ENCODE measurements at places on chromosomes 13 and 19.

DNA sequence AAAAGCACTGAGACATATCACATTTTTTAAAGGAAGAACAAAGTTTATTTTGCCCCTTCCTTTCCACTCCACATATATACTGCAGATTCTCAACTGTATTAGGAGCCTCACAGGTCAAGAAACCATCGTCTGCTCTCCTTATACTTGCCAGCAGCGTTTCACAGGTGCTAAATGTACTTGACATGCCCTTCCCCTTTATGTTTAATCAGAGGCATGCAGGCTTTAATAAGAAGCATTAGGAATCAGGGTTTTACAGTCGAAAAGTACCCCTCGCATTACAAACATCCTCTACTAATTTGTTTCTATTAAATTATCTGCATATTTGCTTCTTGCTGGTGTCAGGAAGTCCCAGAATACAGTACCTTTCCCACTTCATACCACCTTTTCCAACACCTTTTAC lies 3.7 kb upstream of the RAP2A start:
- peak; percentile 34 for DNase-seq

- no peak for DNase-seq
Measured at GRCh38 chr13:74919914-74920313, 562.1 kb downstream of the TBC1D4 start.

DNA sequence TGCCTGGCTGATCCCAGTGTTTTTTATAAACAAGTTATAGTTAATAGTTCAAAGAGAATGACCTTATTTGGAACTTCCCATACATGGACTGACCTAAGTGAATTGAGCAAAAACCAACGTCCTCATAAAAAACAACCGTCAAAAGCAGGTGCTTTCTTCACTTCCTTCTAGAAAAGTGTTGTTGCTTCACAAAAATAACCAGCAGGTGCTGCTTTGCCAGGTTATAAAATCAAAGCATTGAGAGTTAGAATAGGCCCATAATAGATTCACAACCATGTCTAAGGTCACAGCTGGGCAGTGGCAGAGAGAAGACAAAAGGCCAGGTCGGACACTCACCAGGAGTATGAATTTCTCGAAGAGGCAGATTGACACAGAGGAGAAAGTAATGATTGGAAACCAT lies 9.5 kb downstream of the RUBCNL start:
- no peak for DNase-seq

- DNase-seq, result no peak
Measured at GRCh38 chr13:24251525-24251924, 57.9 kb upstream of the C1QTNF9 start.

GRCh38 chr13:38967446-38967845 lies 23.2 kb downstream of the STOML3 start:
- DNase-seq, result no peak

DNA sequence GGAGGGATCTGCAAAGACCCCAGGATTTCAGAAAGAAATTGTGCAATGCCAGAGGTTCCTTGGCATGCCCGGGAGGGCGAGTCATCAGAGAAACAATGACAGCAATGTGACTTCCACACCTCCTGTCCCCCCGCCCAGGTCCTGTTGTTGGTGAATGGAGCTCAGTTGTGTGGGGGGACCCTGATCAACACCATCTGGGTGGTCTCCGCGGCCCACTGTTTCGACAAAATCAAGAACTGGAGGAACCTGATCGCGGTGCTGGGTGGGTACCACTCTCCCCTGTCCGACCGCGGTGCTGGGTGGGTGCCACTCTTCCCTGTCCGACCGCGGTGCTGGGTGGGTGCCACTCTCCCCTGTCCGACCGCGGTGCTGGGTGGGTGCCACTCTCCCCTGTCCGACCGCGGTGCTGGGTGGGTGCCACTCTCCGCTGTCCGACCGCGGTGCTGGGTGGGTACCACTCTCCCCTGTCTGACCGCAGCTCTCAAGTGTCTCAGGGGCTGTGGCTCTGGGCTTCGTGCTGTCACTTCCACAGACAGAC lies 5.2 kb upstream of the F10 start:
- DNase-seq, result no peak

DNA sequence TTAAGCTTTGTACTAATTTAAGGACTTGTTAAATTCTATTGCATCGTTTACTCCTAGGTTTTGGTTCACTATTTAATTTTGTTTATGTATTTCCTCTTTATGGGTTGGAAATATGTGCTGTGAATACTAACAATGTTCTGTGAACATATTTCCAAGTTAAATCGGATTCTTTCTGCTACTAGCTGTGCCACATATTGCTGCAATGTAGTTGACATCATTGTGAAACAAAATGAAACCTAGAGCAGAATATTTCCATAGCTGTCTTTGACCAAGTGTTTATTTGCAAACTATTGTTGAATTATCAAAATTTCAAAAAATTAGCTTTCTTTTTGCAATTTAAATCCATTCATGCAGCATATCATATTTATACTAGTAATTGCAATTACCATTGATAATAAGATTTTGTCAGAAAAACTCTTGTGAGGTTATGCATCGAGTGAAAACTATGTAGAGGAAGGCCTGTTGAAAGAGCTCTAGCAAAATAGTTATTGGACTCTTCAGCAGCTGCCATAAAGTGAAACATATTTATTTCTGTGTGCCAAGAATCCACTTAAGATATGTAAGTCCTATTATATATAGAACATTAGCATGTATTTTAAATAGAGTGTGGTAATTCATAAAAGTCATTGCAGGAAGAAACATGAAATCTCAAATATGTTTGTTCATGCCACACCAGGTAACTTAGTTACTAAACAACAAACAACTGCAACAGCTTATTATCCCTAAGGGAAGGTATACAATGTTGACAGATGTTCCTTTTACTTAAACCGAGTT lies 575.1 kb downstream of the SLITRK6 start:
- DNase-seq, result no peak

DNA sequence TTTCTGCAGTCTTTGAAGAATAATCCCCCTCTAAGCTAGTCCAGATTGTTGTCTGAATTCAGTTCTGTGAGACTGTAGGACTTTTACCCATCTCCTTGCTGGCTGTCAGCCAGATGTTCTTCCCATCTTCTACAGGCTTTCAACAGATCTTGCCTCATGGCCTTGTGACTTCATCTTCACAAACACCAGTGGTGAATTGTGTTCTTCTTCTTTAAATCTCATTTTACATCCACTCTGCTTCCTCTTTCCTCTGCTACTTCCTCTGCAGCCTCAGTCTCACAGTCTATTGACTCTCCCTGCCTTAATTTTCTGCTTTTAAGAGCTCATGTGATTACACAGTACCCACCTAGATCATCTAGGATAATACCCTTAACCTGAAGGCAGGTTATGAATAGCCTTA lies 859.0 kb upstream of the SLITRK1 start:
- no peak for DNase-seq

- no peak for DNase-seq
Measured at GRCh38 chr19:2690856-2691255, 11.6 kb downstream of the GNG7 start.

- DNase-seq, result no peak
Measured at GRCh38 chr13:24146961-24147569, 13.5 kb upstream of the SPATA13 start.

DNA sequence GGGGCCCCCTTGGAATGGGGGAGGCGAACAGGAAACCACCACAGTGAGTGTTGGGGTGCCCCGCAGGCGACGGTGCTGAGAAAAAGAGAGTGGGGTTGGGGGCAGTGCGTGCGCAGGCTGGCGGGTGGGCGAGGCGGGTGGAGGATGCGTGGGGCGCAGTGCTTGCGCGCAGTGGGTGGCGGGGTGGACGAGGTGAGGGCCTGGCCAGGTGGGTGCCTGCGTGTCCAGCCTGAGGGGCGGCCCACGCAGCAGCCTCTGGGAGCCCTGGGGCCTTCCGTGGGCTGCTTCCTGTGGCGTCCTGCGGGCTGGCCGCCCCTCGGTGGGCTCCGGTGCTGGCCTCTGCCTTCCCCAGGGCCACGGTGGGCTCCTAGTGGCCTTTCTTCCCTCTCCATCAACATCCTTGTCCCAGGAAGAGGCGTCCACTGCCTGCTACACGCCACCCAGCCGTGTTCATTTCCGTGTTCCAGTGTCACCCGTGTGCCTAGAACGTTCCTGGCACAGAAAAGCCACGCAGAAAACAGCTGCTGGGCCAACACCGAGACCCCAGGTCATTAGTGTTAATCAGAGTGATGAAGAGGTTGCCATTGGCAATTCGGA lies 7.1 kb downstream of the ATP11A start:
- no peak for DNase-seq

- DNase-seq, result no peak
Measured at GRCh38 chr13:60043262-60043661, 120.5 kb downstream of the DIAPH3 start.

- no peak for DNase-seq
Measured at GRCh38 chr13:30480292-30480950, 14.7 kb upstream of the HMGB1 start.

DNA sequence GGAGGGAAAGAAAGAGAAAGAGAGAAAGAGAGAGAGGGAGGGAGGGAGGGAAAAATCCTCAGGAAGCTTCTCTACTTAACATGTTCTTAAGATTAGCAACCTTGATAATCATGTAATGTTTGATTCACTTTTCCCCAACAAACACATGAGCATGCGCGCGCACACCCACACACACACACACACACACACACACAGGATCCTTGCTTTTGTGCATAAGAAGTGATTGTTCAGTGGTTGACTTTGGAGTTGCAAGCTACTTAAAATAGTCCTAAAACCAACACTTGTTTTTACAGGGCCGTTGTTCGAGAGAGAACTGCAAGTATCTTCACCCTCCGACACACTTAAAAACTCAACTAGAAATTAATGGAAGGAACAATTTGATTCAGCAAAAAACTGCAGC lies 100.0 kb upstream of the RAP2A start:
- no peak for DNase-seq

DNA sequence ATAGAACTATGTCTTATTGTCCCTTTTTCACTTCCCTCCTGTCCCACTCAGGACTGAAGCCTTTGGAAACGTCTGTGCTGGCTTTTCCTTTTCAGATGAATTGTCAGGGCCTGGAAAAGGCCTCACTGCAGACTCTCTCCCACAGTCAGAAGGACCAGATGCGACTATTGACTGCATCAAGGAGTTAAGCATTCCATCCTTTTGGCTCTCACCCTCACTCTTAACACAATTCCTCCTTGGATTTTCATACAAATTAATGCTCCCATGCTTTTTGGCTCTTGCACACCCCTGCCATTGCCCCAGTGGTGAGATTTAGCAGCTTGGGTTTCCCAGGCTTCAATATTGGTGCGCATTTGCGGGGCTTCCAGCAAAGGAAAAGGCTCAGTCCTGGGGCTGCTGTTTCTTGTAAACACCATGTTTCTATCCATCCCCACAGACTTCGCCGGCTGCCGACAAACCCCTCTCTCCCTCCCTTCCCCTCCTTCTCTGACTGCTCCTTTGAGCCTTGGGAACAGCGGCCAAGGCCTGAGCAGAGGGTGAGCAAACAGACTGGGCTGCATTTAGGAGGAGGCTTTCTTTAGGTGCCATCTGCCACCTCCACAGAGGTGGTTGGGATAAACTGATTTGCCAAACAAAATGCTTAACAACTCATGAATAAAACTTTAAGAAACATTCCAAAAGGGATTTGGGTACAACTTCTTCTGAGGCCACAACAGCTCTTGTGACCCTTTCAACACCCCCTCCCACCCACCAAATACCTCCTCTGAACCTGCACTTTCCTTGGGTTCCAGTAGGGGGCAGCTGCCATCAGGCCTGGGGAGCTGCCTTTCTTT lies 48.6 kb upstream of the PCDH8 start:
- DNase-seq, result peak; percentile 42

DNA sequence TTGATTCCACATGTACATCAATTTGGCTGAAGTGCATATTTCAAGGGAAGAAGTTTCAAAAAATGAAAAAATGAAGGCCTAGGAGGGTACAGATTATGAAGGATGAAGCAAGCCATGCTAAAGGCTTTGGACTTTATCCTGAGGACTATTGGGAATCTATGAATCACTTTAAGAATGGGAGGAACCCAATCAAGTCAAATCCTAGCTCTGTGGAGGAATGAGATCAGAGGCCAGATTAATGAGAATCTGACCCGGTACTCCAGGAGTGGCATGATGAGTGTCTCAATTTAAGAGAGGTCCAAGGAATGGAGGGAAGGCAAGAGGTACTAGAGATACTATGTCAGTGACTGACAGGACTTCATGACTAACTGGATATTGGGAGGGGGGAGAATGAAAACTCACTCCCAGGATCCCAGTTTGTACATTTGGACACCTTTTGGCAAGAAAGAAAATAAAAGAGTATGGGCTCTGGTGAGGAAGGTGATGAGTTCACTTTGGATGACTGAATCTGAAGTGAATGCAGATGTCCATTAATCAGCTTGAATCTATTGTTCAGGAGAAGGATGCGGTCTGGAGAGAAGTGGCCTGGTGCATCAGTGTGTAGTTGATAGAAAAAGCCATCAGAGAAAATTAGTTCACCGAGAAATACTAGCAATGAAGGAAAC lies 349.0 kb downstream of the EFNB2 start:
- no peak for DNase-seq

DNA sequence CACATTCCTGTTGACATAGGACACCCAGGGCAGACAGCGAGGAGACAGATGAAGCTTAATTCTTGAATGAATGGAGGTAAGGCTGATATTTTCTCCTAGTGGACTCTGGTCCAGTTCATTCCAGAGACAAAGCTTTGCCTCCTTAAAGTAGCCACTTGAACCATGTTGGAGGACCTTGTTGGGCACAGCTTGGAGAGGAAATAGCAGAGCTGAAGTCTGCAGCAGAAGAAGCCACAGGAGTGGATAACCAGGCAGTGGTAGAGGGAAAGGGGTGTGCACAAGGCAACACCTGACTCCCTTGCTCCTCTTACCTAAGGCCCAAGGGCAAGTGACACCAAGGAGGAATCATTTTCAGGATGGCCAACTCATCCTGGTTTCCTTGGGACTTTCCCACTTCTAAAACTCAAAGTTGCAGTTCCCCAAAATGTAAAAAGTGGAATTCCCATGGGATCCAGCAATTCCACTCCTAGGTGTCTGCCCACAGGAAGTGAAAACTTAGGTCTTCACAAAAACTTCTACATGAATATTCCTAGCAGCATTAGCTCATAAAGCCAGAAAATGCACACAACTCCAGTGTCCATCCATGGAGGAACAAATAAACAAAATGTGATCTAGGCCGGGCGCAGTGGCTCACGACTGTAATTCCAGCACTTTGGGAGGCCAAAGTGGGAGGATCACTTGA lies 6.6 kb upstream of the RFX2 start:
- DNase-seq, result no peak

DNA sequence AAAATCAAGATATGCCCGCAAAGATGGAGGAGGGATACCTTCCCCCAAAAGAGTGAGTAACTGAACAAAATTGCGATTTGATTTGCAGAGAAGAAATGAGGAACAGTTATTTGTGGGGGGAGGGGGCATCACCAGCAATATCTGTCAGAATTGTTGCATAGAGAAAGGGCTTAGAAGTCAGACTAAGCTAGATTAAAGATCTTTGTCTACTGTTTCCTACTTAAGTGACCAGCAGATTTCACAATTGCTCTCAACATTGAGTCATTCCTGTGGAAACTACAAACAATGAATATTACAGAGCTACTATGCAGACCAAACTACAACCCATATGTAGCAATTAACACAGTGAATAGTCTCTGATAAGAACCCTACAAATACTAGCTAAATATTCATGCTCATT lies 27.4 kb downstream of the FPR3 start:
- no peak for DNase-seq

GRCh38 chr13:28716511-28716910 lies 2.3 kb downstream of the SLC46A3 start:
- peak; percentile 26 for DNase-seq

- peak; percentile 82 for DNase-seq
Measured at GRCh38 chr19:2266183-2266993, 10.2 kb upstream of the JSRP1 start.

GRCh38 chr19:43362179-43362578 lies 8.7 kb downstream of the CD177 start:
- DNase-seq, result no peak

Measured in pons (tissue), 1 donor.